ENCODE measurements at places on chromosomes 11 and 22. TPM values are rescaled to one million over a fixed set of nuclear protein-coding genes. Genes with fewer than 3 reads are reported as not detected.

Gene OR10G7
- total RNA-seq, result not detected

Gene FGF4
- not detected for total RNA-seq

Gene TRIM48
- total RNA-seq, result not detected

Gene CHRM1
- 0.05 TPM for total RNA-seq

Gene CHRNA10
- total RNA-seq, result 1.8 TPM

Gene CHST1
- total RNA-seq, result 1.1 TPM

Gene MADD
- total RNA-seq, result 20.6 TPM

Gene OR4A16
- total RNA-seq, result not detected

Data from A549 treated with RU486 at 1 μM for 4 hours (cell line).